ENCODE measurements at places on chromosomes 2 and 18. TPM values are rescaled to one million over a fixed set of nuclear protein-coding genes. Genes with fewer than 3 reads are reported as not detected.

GRCh38 chr2:112841295-112842044 lies 4.9 kb upstream of the IL1B start:
- no peak overlapping the region for H3K27ac ChIP-seq
- no peaks in the 10 kb centered on the region for H3K4me1 ChIP-seq
- H3K4me3 ChIP-seq: no peak overlapping the region
- DNase-seq: no peak
- no peaks in the 10 kb centered on the region for H3K27me3 ChIP-seq
- H3K36me3 ChIP-seq: no peaks in the 10 kb centered on the region

DNA sequence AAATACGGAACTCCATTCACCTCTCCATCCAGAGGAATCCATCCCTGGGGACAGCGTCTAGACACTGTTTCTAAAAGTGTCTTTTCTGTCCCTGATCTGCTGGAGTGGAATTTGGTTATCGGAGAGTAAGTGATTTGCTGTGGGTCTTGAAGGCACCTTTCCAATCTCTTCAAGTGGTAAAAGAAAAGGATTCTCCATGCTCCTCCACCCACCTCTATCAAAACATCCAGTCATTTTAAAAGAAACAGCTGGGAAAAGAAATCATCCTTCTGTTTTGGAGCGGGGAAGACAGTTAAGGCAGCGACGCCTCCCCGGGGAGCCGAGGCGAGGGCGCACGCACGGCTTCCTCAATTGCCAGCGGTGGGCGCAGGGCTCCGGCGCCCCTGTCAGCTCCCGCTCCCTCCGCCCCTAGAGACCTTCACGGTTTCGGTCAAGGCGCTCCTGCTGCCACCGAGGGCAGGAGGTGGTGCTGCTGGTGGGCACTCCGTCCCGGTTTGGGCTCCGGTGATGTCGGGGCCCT lies 547 bp downstream of the SLC35F5 start:
- H3K36me3 ChIP-seq: no peaks in the 10 kb centered on the region
- peak overlapping the region; percentile 59 for H3K27ac ChIP-seq
- peak overlapping the region; percentile 96 for H3K4me3 ChIP-seq

Gene PPP1R1C
- total RNA-seq: not detected

Gene MARCHF4
- not detected for total RNA-seq

DNA sequence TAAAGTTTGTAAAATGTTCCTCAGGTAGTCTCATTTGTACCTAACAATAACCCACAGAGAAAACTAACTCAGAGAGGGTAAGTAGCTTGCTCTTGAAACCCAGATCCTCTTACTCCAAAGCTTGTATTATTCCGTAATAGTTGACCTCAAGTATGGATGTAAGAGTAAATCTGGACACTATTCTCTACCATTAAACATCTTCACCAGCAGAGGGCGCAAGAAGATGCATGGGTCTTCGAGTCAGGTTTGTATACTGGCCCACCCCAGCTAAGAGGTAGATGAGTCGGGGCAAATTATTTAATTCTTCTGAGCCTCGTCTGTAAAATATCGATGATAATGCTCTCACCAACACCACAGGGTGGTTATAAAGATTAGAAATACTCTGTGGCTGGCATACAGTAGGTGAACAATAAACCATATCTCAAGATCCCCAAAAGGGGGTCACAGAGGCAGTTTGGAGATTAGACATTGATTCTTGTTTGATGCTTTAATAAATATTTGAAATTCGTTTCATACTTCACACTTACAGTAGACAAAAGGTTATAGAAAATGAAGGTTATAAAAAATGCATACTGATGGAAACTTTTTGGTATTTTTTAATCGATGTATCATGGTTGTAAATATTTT lies 3.5 kb upstream of the CABLES1 start:
- H3K4me1 ChIP-seq: no peaks in the 10 kb centered on the region
- DNase-seq: peak; percentile 73
- H3K36me3 ChIP-seq: no peaks in the 10 kb centered on the region
- no peaks in the 10 kb centered on the region for H3K27me3 ChIP-seq
- no peak overlapping the region for H3K27ac ChIP-seq

GRCh38 chr2:181022652-181023051 lies 42.2 kb downstream of the UBE2E3 start:
- H3K4me1 ChIP-seq: peaks cover 1% of the 10 kb centered on the region
- H3K36me3 ChIP-seq: no peaks in the 10 kb centered on the region
- no peaks in the 10 kb centered on the region for H3K27me3 ChIP-seq
- H3K4me3 ChIP-seq: no peak overlapping the region

DNA sequence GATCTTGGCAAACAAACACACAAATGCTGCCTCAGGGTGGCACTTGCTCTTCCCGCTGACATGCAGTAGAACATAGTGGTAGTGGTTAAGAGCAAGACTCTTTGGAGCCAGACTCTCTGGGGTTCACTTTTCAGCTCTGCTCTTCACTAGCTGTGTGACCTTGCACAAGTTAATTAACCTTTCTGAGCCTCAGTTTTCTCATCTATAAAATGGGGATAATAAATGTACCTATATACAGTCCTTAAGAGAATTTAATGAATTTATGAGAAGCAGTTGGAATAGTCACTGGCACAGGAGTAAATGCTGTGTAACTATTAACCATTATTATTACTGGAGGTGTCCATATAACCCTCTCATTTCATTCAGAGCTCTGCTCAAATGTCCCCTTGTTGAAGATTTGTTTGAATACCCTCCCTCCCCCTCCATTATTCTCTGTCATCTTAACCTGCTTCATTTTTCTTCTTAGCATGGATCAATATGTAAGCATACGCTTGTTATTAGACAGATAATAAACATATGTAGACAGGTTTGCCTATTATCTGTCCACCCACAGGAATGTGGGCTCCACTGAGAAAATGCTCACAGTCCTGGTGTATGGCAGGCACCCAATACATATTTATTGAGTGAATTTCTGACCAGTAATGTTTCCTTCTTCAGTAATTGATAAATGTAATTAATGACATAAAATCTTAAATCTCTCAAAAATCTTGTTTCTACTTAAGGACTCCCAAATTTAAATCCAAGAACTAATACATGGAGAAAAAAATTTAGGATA lies 64.5 kb downstream of the TSPYL6 start:
- no peak overlapping the region for H3K27ac ChIP-seq
- no peak for DNase-seq
- H3K4me1 ChIP-seq: no peaks in the 10 kb centered on the region
- no peaks in the 10 kb centered on the region for H3K36me3 ChIP-seq
- H3K27me3 ChIP-seq: no peaks in the 10 kb centered on the region
- no peak overlapping the region for H3K4me3 ChIP-seq

- H3K27ac ChIP-seq: peak overlapping the region; percentile 90
- H3K27me3 ChIP-seq: no peaks in the 10 kb centered on the region
- peak overlapping the region; percentile 62 for H3K4me3 ChIP-seq
- peaks cover 5% of the 10 kb centered on the region for H3K4me1 ChIP-seq
- DNase-seq: no peak
- no peaks in the 10 kb centered on the region for H3K36me3 ChIP-seq
Observed at GRCh38 chr18:46916551-46917107, 678 bp downstream of the PIAS2 start.

Gene CFAP221
- total RNA-seq: 2.4 TPM

- peak overlapping the region; percentile 92 for H3K27ac ChIP-seq
- DNase-seq: no peak
- H3K4me1 ChIP-seq: peaks cover 15% of the 10 kb centered on the region
- no peaks in the 10 kb centered on the region for H3K27me3 ChIP-seq
Observed at GRCh38 chr2:225042800-225043167, 516 bp upstream of the DOCK10 start.

- no peaks in the 10 kb centered on the region for H3K27me3 ChIP-seq
- H3K27ac ChIP-seq: no peak overlapping the region
- no peaks in the 10 kb centered on the region for H3K36me3 ChIP-seq
- no peak for DNase-seq
- no peaks in the 10 kb centered on the region for H3K4me1 ChIP-seq
- no peak overlapping the region for H3K4me3 ChIP-seq
Observed at GRCh38 chr2:174076040-174076439, 110.9 kb upstream of the SP3 start.

GRCh38 chr2:19228181-19228593 lies 130.2 kb downstream of the OSR1 start:
- no peaks in the 10 kb centered on the region for H3K27me3 ChIP-seq
- H3K27ac ChIP-seq: no peak overlapping the region
- H3K36me3 ChIP-seq: no peaks in the 10 kb centered on the region
- H3K4me3 ChIP-seq: no peak overlapping the region

Gene TCF23
- total RNA-seq: 72.2 TPM

GRCh38 chr2:7868836-7869235 lies 813.0 kb upstream of the ID2 start:
- no peaks in the 10 kb centered on the region for H3K27me3 ChIP-seq
- DNase-seq: no peak
- no peaks in the 10 kb centered on the region for H3K36me3 ChIP-seq
- no peaks in the 10 kb centered on the region for H3K4me1 ChIP-seq

Gene CNDP1
- 0.15 TPM for total RNA-seq

Gene TMEM182
- total RNA-seq: 2.1 TPM

DNA sequence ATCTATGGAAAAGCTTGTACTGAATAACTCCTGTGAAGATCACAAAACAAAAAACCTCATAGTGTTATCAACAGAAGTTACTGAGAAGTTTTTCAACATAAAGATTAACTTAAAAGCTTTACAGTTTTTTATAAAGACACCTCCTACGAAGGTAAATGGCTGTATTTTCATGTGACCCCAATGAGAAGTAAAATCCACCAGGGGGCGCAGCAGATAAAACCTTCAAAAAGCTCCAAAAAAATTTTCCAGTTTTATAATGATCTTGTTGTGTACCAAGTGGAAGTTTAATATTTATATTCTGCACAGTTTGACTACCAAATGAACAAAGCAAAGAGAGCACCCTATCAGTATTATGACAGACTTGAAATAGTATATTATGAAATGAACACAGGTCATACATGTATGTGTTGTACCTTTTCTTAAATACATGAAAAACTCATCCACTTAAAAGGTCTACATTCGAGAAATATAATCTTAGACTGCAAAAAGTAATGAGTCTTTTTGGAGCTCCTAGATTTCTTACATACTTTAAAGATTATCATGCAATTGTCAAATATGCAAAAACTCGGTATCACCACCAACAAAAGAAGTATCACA lies 38.5 kb downstream of the PNO1 start:
- no peak overlapping the region for H3K27ac ChIP-seq
- DNase-seq: no peak
- H3K36me3 ChIP-seq: no peaks in the 10 kb centered on the region
- H3K4me1 ChIP-seq: peaks cover 2% of the 10 kb centered on the region
- no peaks in the 10 kb centered on the region for H3K27me3 ChIP-seq

GRCh38 chr2:131077966-131078365 lies 15.3 kb downstream of the FAM168B start:
- DNase-seq: no peak
- no peaks in the 10 kb centered on the region for H3K36me3 ChIP-seq
- H3K27ac ChIP-seq: no peak overlapping the region
- no peak overlapping the region for H3K4me3 ChIP-seq
- H3K27me3 ChIP-seq: no peaks in the 10 kb centered on the region

DNA sequence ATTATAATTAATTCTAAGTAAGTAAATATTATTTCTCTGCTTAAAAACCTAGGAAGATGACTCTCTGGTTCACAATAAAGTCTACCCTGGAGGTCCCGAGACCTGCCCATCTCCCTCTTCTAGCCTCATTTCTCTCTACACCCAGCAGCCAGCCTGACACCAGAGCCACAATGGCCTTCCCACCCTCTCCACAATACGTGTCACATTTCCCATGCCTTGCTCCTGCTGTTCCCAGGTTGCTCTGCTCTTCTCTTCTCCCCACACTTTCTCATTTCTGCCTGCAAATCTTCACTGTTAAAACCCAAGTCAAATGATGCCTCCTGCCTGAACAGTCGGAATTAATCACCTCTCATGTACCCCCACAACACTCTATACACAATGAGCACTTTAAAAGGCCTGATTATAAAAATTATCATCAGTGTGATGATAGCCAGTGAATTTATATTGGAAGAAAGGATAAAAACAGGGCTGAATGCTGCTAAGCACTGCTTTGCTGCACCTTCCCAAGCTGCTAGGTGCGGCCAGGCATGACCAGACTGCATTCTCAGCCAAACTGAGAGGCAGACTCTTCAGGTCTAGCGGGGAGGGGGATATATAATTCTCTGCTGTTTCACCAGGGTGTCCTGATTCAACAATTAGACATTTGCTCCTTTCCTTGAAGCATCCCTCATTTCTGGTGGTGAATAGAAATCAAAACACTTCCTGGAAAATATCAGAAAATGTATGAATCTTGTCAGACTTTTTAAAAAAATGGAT lies 160.6 kb downstream of the DTNA start:
- no peak overlapping the region for H3K27ac ChIP-seq
- DNase-seq: no peak
- H3K27me3 ChIP-seq: no peaks in the 10 kb centered on the region
- H3K4me3 ChIP-seq: no peak overlapping the region
- H3K4me1 ChIP-seq: no peaks in the 10 kb centered on the region

DNA sequence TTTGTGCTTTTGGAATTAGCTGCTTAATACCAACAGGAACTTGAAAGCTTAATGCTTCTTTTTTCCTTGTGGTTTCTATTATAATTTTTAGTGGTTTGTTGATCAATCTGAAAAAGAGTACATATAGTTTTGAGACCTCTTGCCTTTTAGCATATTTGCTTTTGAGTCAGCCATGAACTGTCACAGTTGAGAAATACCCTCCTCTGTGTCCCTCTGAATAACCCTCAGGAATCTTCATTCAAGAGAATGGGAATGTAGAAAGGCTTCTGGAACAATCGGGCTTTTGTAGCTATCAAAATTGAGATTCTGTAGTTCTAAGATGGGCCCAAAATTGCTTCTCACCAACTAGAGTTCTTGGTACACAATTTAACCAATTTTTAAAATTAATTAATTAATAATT lies 451.1 kb upstream of the TRIB2 start:
- no peaks in the 10 kb centered on the region for H3K36me3 ChIP-seq
- no peak overlapping the region for H3K4me3 ChIP-seq
- no peak overlapping the region for H3K27ac ChIP-seq
- peaks cover 5% of the 10 kb centered on the region for H3K4me1 ChIP-seq

Data from ovary (tissue), 10 donors.